ENCODE measurements at places on chromosomes 3 and 15.

- H3K27me3 ChIP-seq = peaks cover 35% of the 10 kb centered on the region
- H3K27ac ChIP-seq = peak overlapping the region; percentile 95
Measured at GRCh38 chr15:70100474-70101341, 3.0 kb upstream of the TLE3 start.

GRCh38 chr3:111728566-111728935 lies 130.5 kb upstream of the PHLDB2 start:
- no peak overlapping the region for H3K4me3 ChIP-seq
- H3K27me3 ChIP-seq = no peaks in the 10 kb centered on the region
- no peak overlapping the region for H3K27ac ChIP-seq
- H3K36me3 ChIP-seq = peaks cover 4% of the 10 kb centered on the region
- DNase-seq = no peak

- no peak for DNase-seq
- no peak overlapping the region for H3K27ac ChIP-seq
- H3K27me3 ChIP-seq = no peaks in the 10 kb centered on the region
- no peaks in the 10 kb centered on the region for H3K4me1 ChIP-seq
Measured at GRCh38 chr3:161559177-161559998, 62.8 kb downstream of the OTOL1 start.

DNA sequence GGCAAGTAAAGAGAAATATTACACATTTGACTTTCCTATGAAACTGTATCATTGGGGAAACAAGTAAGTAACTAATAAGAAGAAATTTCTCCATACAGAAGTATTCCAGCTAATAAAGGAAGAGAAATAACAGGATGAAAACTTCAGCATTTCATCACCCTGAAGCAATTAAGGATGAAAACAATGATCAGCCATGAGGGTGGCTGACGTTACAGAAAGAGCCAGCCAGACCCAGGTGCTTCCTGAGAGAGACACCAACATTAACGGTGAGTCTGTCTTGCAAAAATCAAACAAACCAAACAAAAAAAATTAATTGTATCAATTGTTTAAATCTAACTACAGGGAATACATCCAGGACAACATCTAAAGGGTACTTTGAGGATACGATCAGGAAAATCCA lies 190.0 kb downstream of the ARRDC4 start:
- DNase-seq = no peak
- H3K4me1 ChIP-seq = no peaks in the 10 kb centered on the region
- H3K27ac ChIP-seq = no peak overlapping the region
- H3K36me3 ChIP-seq = no peaks in the 10 kb centered on the region

DNA sequence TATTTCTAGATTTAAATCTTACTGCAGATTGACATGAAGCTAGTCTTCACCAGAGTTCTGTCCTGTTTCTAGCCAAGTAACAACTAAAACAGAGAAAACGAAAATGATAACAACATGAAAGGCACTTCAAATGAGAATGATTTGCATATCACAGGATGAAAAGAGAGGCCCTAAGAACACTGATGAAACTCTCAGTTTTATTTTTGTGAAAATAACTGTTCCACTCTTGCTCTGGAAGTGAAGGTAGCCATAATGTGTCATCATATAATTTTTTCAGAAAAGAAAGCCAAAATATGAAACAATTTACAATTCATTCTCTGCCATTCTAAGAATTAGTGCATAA lies 274.4 kb downstream of the ADAMTSL3 start:
- peaks cover 9% of the 10 kb centered on the region for H3K27me3 ChIP-seq
- H3K27ac ChIP-seq = no peak overlapping the region
- peaks cover 12% of the 10 kb centered on the region for H3K4me1 ChIP-seq
- DNase-seq = no peak
- no peak overlapping the region for H3K4me3 ChIP-seq
- H3K36me3 ChIP-seq = no peaks in the 10 kb centered on the region

DNA sequence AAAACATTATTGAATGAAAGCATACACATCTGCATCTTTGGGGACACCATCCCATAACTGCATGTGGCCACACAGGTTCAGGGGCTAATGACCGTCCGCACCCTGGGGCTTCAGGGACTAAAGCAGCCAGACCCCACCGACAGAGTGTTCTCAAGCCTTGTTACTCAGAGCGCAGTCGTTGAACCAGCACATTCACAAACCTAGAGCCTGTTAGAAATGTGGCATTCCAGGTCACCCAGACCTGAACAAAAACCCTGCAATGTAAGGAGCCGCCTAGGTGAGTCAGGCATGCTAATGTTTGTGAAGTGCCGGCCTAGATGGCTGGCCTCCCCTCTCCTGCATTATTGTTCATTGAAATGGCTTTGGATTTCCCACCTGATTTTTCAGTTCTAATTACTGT lies 52.3 kb upstream of the HACD2 start:
- peaks cover 2% of the 10 kb centered on the region for H3K36me3 ChIP-seq
- H3K27me3 ChIP-seq = no peaks in the 10 kb centered on the region
- DNase-seq = no peak
- no peak overlapping the region for H3K4me3 ChIP-seq

- no peaks in the 10 kb centered on the region for H3K36me3 ChIP-seq
- no peak overlapping the region for H3K4me3 ChIP-seq
- H3K27me3 ChIP-seq = no peaks in the 10 kb centered on the region
- peak; percentile 77 for DNase-seq
- H3K4me1 ChIP-seq = peaks cover 34% of the 10 kb centered on the region
Measured at GRCh38 chr3:16550676-16551341, 37.3 kb upstream of the RFTN1 start.

GRCh38 chr3:24158761-24159454 lies 213.8 kb downstream of the NR1D2 start:
- H3K27me3 ChIP-seq = peaks cover 5% of the 10 kb centered on the region
- H3K27ac ChIP-seq = no peak overlapping the region
- H3K36me3 ChIP-seq = no peaks in the 10 kb centered on the region
- peaks cover 9% of the 10 kb centered on the region for H3K4me1 ChIP-seq
- no peak overlapping the region for H3K4me3 ChIP-seq

DNA sequence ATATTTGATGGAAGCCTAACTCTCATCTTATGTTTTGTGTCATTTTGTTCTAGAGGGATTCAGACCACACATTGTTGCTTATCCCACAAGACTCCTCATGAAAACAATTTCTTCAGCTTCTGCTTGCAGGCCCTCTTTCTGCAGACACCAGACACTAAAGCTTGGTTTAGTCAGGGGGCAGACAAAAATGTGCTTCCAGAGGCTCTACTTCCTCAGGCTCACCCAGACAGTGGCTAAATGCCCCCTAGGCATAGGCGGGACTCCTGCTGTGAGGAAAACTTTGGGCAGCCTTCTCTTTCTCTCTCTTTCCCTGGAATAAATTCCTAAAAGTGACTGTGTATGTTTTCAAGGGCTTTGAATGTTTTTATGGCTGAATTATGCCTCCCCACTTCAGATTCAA lies 435.4 kb upstream of the ATP11B start:
- H3K4me1 ChIP-seq = no peaks in the 10 kb centered on the region
- H3K4me3 ChIP-seq = no peak overlapping the region
- no peak overlapping the region for H3K27ac ChIP-seq
- H3K27me3 ChIP-seq = peaks cover 2% of the 10 kb centered on the region

GRCh38 chr15:61750271-61751084 lies 309.8 kb downstream of the VPS13C start:
- H3K27ac ChIP-seq = no peak overlapping the region
- H3K4me3 ChIP-seq = no peak overlapping the region
- no peak for DNase-seq
- H3K4me1 ChIP-seq = no peaks in the 10 kb centered on the region

- H3K36me3 ChIP-seq = no peaks in the 10 kb centered on the region
Measured at GRCh38 chr15:52191207-52191606, at the start of gene GNB5. Gene GNB5 (minus strand): TSS chr15:52191392. CDS start chr15:52184676, 6,716 bp downstream.

DNA sequence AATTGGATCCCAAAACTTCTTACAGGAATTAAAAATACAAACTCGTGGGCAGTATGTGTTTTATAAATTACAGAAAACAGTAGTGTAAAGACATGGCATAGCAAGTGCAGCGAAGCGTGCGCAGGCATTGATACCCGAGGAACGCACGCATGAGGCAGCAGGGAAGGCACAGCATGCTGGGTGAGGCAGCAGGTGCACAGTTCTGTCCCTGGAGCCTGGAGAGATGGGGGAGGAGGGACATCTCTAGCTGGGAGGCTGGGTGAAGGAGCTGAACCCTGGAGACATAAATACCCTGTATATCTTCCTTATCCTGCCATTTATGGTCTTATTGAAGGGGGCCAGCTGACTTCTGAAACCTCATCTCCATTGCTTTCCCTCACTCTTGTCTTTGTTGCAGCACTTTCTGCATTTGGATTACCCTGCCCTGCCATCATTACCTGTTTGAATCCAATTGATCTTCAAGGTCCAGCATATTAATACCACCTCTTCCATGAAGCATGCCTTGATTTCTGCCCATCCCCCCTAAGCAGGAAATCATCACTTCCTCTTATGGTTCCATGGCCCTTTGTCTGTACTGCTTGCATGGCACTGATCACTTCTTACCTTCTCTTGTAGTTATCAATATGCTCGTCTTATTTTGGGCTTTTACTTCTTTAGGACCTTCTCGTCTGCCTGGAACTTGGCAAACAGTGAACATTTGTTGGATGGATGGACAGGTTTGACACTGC lies 20.5 kb downstream of the LPP start:
- no peak for DNase-seq
- peaks cover 56% of the 10 kb centered on the region for H3K4me1 ChIP-seq

- no peak overlapping the region for H3K27ac ChIP-seq
- peaks cover 69% of the 10 kb centered on the region for H3K27me3 ChIP-seq
- H3K36me3 ChIP-seq = no peaks in the 10 kb centered on the region
- no peak overlapping the region for H3K4me3 ChIP-seq
- H3K4me1 ChIP-seq = peaks cover 16% of the 10 kb centered on the region
Measured at GRCh38 chr3:123024056-123024455, 3.5 kb downstream of the SEMA5B start.

GRCh38 chr15:50944672-50945071 lies 36.2 kb downstream of the AP4E1 start:
- no peaks in the 10 kb centered on the region for H3K4me1 ChIP-seq
- H3K36me3 ChIP-seq = peaks cover 41% of the 10 kb centered on the region
- no peak overlapping the region for H3K4me3 ChIP-seq
- no peak overlapping the region for H3K27ac ChIP-seq
- no peaks in the 10 kb centered on the region for H3K27me3 ChIP-seq

DNA sequence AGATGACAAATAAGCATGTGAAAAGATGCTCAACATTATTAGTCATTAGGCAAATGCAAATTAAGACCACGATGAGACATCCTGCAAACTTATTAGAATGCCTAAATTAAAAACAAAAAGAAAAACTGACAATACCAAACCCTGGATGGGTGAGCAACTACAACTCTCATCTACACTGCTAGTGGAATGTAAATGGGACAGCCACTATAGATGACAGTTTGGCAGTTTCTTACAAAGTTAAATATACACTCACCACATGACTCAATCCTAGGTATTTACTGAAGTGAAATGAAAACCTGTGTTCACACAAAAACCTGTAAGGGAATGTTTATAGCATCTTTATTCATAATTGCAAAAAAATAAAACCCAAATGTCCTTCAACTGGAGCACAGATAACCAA lies 74.7 kb downstream of the NPTN start:
- no peaks in the 10 kb centered on the region for H3K27me3 ChIP-seq
- H3K4me1 ChIP-seq = no peaks in the 10 kb centered on the region
- no peak overlapping the region for H3K4me3 ChIP-seq

DNA sequence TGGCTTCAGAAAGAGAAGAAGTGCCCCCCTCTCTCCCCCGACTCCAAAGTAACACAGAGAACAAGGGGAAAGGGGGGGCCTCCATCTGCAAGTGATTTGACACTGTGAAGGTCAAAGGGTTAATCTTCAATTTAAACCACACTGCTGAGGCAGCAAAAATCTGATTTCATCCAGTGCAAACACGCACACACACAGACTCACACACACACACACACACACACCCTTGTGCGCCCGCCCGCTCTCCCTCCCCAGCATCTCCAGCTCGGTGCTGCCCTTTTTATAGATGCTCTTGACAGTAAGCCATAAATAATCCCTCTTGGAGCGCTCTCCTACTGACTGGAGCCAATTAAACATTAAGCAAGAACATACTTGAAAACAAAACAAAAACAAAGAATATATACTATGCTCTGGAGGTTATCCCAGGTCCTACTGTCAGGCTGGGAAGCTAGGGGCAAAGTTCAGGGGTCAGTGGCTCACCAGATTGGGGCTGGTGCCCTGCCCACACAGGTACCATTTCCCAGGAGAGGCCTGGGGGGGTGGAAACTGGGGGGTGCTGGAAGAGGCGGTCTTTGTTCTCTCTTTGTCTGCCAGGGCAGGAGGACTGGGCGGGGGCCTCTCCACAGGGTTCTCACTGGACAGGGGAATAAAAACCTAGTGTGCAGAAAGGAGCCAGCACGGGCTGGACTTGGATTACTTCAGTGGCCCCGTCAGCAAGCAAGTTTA lies 16.3 kb downstream of the BMF start:
- no peaks in the 10 kb centered on the region for H3K36me3 ChIP-seq
- no peak for DNase-seq
- no peaks in the 10 kb centered on the region for H3K27me3 ChIP-seq
- peaks cover 32% of the 10 kb centered on the region for H3K4me1 ChIP-seq
- no peak overlapping the region for H3K27ac ChIP-seq

GRCh38 chr3:193970773-193971206 lies 165.2 kb upstream of the HES1 start:
- no peaks in the 10 kb centered on the region for H3K36me3 ChIP-seq
- peaks cover 60% of the 10 kb centered on the region for H3K27me3 ChIP-seq
- no peak for DNase-seq
- peak overlapping the region; percentile 25 for H3K4me3 ChIP-seq
- peaks cover 20% of the 10 kb centered on the region for H3K4me1 ChIP-seq

- H3K36me3 ChIP-seq = no peaks in the 10 kb centered on the region
- H3K4me3 ChIP-seq = no peak overlapping the region
- H3K27ac ChIP-seq = no peak overlapping the region
- H3K4me1 ChIP-seq = no peaks in the 10 kb centered on the region
Measured at GRCh38 chr3:167274141-167274874, 105.8 kb downstream of the ZBBX start.

Data from activated naive CD8-positive, alpha-beta T cell treated with anti-CD3 and anti-CD28 coated beads, Interleukin-2, amount 50 U/mL, for 24 hours (primary cell).